ENCODE measurements at places on chromosomes 4 and X.

DNA sequence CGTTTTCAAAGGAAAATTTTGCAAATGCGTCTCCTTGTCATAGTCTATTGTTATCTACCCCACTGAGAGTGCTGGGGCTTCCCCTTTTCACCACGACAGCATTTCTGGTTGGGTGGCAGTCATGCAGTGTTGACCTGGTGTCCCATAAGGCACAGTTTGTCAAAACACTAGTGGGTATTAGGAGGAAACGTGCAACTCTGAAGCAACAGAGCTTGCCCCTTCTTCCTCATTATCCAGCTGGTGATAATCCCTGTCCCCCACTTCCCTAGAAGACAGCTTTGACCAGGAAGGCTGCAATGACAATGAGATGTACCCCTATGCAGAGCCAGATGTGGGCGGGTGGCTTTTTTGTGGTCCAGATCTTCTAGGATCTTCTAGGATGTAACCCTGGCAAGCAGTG lies 1.8 kb downstream of the TBC1D1 start:
- DNase-seq: peak; percentile 37

DNA sequence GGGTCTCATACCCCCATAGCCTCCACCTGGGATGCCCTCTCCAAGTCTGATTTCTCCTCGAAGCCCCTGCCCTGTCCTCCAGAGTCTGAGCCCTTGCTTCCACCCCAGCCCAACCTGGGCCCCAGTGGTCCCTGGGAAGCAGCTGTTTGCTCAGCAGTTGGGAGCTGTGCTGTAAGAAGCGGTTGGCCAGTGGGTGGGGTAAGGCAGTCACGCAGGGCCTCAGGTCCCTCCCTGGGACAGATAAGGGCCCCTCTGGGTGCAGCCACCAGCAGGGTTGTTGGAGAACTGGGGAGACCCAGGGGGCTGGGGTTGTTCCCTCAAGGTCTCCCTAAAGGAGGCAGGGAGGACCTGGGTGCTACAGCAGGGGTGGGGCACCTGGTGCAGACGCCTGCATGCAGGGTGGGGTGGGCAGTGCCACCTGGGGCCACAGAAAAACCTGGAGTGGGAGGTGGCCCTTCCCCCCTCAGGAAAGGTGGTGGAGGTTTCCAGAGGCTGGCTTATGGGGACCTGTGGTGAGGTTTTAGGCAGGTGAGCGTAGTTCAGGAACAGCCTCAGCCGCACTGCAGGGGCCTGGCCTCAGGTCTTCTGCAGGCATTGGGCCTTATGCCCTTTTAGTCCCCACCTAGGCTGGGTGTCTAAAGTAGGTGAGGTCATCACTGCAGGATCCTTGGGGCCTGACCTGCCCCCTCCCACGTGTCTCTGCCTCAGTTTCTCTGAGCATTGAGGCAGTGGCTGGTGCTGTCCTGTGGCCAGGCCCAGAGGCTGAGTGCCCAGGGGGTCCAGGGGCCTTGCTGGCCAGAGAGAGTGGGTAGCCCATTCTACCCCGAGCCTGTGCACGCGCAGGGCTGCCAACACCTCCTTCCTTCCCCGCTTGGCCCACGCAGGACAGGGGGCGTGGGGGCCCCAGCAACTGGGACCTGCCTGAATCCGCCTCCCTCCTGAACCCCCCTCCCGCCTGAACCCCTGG lies 3.1 kb upstream of the SLC26A1 start:
- no peak for DNase-seq

GRCh38 chrX:24294619-24295018 lies 19.2 kb downstream of the SUPT20HL2 start:
- no peak for DNase-seq

DNA sequence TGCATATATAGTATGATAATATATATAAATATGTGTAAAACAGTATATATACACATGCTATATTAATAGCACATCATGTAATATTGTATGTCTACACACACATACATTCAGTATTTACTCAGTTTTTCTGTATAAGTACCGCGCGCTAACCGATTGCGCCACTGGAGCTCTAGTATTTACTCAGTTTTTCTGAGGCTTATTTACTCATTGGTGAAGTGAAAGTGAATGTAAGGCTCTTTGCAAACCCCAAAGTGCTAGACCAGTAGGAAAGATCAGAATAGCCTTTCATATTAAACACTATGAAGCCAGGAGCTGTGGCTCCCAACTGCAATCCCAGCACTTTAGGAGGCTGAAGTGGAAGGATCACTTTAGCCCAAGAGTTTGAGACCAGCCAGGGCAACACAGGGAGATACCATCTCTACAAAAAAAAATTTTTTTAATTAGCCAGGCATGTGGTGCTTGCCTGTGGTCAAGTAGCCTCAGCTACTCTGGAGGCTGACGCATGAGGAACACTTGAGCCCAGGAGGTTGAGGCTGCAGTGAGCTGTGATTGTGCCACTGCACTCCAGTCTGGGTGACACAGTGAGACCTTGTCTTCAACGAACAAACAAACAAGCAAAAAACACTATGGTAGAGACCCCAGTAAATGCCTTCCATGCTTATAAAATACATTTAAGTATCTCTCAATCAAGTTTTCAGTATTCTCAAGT lies 125.8 kb downstream of the KIT start:
- DNase-seq: no peak

- no peak for DNase-seq
These were observed 231.7 kb upstream of the PGRMC2 start for GRCh38 chr4:128519163-128519830.

- no peak for DNase-seq
These were observed 90.5 kb downstream of the BCOR start for GRCh38 chrX:40007131-40007755.

- no peak for DNase-seq
These were observed 126.5 kb upstream of the WDFY3 start for GRCh38 chr4:85092943-85093342.

- no peak for DNase-seq
These were observed 362.2 kb downstream of the SMARCA1 start for GRCh38 chrX:129161108-129161507.

- DNase-seq: no peak
These were observed 5.2 kb downstream of the SPATA4 start for GRCh38 chr4:176189891-176190795.

DNA sequence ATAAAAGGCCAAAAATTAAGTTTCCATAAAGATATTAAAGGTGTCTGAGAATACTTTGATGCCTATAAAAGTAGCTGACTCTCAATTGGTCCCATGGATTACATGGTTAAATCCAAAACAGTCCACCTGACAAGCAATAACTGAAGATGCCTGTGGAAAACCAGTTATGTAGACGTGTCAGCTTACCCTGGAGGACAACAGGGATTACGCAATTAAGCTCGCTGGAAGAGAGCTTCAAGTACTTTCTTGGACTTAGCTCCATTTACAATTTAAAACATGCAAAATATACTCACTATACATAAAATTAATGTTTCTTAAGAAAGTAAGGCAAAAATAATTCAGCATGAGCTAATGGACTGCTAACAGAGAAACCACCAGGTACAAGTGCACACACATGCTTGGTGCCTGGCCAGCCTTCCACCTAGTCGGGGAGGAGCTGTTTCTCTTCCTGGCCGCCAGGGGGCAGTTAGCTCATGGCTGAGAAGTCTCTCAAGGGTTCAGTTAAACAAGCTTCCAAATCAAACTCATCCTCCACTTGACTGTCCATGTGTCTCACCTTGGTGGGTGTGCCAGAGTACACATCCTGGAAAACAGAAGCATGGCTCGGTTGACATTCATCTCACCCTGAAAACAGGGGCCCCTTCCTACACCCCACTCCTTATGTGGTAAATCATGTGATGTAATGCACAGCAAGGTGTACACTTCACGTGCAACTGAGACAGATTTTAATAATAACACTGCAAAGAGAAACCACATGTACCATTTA lies 9.2 kb upstream of the FAM53A start:
- DNase-seq: peak; percentile 78

- no peak for DNase-seq
These were observed 69.3 kb upstream of the TTC29 start for GRCh38 chr4:147014946-147015345.

- DNase-seq: no peak
These were observed 225.2 kb upstream of the PPP1R2C start for GRCh38 chrX:43003204-43003565.

DNA sequence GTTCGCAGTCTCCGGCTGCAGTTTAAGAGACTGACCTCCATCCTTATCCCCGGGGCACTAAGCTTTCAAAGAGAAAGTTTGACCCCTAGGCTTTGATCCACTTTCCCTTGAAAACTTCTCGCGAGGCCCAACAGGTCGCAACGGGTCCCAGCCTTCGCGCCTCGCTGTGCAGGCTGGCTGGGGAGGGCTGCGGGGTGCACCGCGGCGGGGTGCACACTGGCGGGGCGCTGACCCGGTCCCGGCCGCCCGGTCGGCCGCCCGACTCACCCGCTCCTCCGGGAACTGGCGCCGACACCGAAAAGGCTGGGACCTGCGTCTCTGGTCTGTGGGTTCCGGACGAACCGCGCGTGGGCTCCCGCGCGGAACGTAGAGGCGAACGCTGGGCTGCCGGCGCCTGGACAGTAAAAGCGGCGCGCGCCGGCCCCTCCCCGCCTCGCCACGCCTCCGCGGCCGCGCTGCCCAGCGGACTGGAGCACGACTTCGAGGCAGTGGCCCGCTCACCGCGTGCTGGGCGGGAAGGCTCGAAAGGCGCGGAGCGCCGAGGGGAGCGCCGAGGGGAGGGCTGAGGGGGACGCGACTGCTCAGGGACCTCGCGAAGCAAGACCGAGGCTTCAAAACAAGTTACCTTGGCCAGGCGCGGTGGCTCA lies at the start of gene TAF7L:
Gene TAF7L (minus strand): TSS at position 378 of the 647 bp plus-strand sequence. CDS start 3,791 bp downstream, outside the sequence.
- no peak for DNase-seq

- DNase-seq: no peak
These were observed 253.7 kb downstream of the PDHA2 start for GRCh38 chr4:96093563-96093962.

GRCh38 chr4:4386736-4387392 lies at the start of gene NSG1:
Gene NSG1 (plus strand): TSS chr4:4387102. CDS start chr4:4387630, 528 bp downstream.
- DNase-seq: peak; percentile 36

DNA sequence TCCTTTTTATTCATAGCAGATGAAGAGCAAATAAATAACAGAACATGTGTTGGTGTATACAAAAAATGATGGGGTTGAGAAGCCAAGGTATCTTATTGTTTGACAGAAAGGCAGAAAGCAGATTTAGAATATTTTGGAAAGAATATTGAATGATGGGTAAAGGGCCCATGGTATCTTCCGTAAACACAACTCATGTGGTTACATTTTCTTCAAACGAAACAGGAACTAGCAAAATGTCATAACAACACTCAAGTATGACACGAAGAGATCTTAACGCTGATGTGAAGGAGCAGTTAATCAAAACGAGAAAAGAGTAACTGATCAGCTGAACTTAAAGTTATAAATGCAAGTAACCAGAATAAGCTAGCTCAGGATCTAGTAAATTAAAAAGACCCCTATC lies 195.7 kb upstream of the GK2 start:
- DNase-seq: no peak

GRCh38 chrX:12814420-12814819 lies 23.2 kb downstream of the PRPS2 start:
- DNase-seq: no peak

- DNase-seq: no peak
These were observed 40.5 kb upstream of the BMP3 start for GRCh38 chr4:80989921-80990544.

- DNase-seq: no peak
These were observed 5.5 kb downstream of the USP9X start for GRCh38 chrX:41090568-41091238.

GRCh38 chr4:102455750-102456149 lies 45.4 kb upstream of the NFKB1 start:
- DNase-seq: no peak

GRCh38 chr4:124633285-124633941 lies 79.1 kb downstream of the ANKRD50 start:
- no peak for DNase-seq

- DNase-seq: no peak
These were observed 88.8 kb upstream of the PCDH18 start for GRCh38 chr4:137621056-137621455.

DNA sequence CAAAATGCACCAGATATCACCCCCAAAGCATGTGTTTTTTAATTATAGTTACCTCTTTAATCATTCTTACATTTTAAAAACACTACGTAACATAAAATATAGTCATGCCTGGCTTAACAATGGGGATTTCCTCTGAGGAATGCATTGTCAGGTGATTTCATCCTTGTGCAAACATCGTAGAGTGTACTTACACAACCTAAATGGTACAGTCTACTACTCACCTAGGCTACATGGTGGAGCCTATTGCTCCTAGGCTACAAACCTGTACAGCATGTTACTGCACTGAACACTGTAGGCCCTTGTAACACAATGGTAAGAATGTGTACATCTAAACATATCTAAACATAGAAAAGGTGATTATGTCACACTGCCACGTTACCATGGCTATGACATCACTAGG lies 208.6 kb downstream of the SPOCK3 start:
- DNase-seq: no peak

GRCh38 chrX:137792214-137792613 lies 226.3 kb downstream of the ZIC3 start:
- DNase-seq: no peak

DNA sequence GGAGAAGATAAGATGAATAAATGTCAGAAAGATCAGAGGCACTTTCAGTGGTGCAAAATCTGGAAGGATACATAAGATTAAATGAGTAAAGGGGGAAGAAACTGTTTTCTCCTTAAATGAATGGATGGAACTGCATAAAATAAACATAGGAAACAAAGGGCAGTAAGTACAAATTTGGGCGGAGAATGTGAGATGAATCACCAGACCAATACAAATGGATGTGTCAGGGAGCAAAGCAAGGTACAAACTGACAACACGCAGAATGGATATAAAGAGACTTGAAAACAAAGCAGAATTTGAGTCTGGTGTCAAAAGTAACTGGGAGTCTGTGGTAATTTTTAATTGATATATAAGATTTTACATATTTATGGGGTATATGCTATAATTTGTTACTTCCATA lies 175.3 kb upstream of the PCDH18 start:
- DNase-seq: no peak

DNA sequence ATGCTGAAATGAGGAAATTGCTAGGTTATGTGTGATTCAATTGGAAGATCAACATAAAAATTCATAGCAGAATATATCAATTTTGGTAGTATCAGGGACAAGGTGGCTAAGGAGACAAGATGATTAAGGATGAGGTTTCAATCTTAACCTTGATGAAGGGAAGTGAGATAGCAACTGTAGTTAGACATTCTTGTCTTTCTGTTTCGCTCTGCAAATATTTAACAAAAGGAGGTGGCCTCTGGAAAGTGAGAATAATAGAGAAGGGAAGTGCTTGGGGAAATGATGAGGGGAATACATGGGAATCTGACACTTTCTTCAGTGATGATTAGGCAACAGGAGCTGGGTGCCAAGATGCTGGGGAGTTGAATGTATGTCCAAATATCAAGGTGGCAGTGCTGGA lies 337.1 kb upstream of the PUDP start:
- DNase-seq: no peak

- no peak for DNase-seq
These were observed 249.4 kb downstream of the ARHGAP10 start for GRCh38 chr4:147981305-147981704.
